GM06990 (cell line): ENCODE measurements at places on chromosomes 4 and X.
A peak's percentile ranks its signal among the peaks of the same experiment; 100 is the strongest.

DNA sequence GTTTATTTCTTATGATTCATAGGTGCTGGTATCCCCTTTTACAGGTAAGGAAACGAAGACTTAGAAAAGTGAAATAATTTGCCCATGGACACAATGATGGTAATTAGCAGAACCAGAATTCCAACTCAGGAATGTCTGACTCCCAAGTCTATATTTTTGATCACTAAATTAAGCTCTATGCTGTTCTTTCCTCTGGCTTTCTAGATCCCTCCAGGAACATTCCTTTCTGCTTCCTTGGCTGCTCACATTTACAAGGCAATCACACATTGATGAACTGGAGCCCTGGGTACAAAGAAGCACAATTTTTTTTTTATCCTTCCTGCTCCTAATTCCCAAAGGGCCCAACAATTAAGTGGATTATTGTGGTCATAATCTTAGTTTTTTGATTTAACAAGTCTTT is 7.0 kb upstream of the CDKN2AIP start:
- DNase-seq = no peak

DNA sequence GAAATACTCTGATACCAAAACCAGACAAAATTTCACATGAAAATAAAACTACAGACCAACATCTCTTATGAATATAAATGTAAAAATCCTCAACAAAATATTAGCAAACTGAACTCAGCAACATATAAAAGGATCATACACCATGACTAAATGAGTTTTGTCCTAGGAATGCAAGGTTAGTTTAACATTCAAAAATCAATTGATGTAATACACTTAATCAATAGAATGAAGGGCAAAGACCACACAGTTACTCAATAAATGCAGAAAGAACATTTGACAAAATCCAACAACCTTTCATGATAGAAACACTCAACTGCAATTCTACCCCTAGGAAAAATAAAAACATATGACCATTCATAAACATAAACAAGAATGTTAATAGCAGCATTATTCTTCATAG is 50.2 kb upstream of the DCTD start:
- no peak for DNase-seq

GRCh38 chr4:87445964-87446363 is 23.6 kb downstream of the NUDT9 start:
- no peak for DNase-seq

- no peak for DNase-seq
Measured at GRCh38 chr4:45186249-45186648, 459.9 kb upstream of the GNPDA2 start.

GRCh38 chrX:10048707-10049106 is 81.5 kb downstream of the CLDN34 start:
- DNase-seq = no peak

- no peak for DNase-seq
Measured at GRCh38 chr4:39660757-39661156, 22.1 kb upstream of the SMIM14 start.

- peak; percentile 47 for DNase-seq
Measured at GRCh38 chr4:73620115-73620792, at the start of gene RASSF6. Gene RASSF6 (minus strand): TSS chr4:73620436. CDS start chr4:73611795, 8,641 bp downstream.

DNA sequence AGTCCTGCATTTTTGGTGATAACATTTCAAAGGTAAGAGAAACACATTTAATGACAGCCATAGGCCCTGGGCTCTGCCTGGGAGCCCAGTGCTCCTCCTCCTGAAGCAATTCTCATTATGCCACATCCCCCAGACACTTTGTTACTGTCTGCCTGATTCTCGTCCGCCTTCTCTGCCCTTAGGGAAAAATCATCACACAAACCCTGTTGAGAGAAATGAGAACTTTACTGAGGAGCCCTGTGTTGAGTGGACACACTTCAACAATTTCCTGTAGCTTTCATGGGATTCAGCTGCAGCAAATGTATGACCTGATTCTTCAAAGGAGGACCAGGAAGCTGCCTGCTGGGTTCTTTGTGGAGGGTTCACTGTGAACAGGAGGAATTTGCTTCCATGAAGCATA is 566.5 kb upstream of the FRG1 start:
- DNase-seq = no peak

DNA sequence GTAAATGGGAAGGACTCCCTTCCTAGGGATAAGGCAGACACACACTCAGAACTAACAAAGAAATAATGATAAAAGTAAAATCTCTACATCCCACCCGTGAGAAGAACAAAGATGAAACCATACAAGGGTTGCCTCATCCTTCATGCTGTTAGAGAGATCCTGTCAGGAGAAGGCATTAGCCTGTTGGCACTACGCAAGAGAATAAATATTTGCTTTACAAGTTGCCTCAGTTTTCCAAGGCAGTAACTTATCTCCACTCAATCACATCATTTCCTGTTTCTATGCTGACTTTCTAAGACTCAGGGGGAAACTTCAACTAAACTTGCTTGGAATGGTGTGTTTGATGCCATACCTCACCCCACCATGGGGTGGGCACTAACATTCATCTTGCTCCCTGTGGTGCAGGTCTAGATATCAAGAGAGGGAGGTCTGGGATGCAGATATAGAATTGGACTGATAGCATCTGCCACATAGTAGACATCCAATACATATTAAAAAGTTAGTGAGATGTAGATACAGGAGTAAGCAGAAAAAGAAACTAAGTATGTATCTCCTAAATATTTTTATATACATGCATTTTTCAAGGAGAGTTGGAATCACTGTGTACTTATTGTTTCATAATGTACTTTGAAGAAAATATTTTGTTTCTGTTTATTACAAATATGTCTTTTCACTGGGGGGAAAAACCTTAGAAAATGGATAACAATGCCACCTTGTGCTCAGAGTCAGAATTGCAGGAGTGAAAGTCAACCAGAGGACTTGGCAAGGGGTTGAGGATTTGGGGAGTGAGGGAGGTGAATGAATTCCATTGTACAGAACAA is 57.2 kb upstream of the BEX4 start:
- DNase-seq = no peak

GRCh38 chr4:152039023-152039481 is 278.2 kb upstream of the GATB start:
- no peak for DNase-seq
